ENCODE measurements at places on chromosomes 2 and 18.

DNA sequence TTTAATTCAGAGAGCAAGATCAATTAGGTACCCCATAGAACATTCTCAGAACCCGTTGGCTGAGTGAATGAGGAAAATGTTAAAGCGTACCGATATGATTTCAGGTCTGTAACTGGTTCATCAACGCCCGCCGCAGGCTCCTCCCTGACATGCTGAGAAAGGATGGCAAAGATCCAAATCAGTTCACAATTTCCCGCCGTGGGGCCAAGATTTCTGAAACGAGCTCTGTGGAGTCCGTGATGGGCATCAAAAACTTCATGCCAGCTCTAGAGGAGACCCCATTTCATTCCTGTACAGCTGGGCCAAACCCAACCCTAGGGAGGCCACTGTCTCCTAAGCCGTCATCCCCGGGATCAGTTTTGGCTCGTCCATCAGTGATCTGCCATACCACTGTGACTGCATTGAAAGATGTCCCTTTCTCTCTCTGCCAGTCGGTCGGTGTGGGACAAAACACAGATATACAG is 7.3 kb downstream of the TGIF1 start:
- DNase-seq, result no peak

GRCh38 chr2:96493072-96493471 is 12.1 kb downstream of the NEURL3 start:
- DNase-seq, result no peak

GRCh38 chr2:70936979-70937811 is 1.5 kb downstream of the ATP6V1B1 start:
- no peak for DNase-seq

DNA sequence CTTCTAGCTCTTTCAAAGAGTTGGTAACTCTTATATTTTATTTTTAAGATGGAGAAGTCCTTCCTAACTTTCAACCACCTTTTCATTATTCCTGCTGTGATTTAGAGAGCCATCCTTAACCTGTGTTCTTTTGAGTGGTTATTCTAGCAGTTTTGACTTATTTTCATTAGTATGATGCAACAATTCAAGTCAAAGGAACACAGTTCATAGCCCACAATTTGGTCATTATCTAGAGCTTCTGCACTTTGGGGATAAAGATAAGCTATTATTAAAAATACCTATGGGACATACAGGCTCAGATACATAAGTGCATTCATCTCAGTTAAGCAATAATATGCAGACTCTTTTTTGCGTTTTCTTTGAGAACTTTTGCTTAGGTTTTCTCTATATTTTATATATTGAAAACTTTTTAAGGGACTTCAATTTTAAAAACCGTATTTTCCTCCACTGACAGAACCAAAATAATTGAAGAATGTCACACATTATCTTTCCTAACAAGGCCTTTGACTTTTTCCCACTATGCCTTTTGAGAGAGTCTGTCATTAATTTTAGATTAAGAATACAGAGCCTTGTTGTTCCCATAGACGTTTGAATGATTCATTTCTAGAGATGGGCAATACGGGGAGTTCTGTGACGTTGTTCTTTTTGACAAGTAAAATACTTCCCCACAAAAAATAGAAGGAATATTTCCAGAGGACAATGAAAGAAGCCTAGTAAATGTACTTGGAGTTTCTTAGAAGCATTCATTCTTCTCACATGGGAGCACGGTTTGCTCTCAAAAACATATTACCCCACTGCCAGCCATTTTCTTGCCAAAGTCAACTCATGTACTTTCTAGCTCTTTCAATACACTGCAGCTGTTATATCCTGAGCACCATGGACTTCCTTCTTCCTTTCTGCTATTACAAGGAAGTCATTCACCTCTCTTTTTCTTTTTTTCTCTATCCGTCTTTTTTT is 42.9 kb upstream of the RASGRP3 start:
- no peak for DNase-seq

DNA sequence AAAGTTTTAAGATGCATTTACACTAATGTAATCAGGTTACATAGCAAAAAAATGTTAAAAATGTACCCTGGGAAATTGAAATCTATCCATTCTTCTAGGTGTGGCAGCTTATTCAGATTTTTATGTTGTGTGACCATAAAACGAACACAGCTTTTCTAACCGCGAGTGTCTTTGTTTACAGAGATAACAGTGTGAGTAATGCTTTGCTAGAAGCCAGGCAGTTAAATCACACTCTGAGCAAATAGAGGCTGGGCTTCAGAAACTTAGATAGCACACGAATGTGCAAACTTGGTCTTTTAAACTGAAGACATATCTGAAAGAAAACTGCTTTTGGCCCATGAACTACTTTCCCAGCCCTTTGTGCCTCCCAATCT is 116.1 kb downstream of the SPTBN1 start:
- DNase-seq, result no peak

- no peak for DNase-seq
These were observed 164.1 kb upstream of the RASGRP3 start for GRCh38 chr2:33312355-33312754.

DNA sequence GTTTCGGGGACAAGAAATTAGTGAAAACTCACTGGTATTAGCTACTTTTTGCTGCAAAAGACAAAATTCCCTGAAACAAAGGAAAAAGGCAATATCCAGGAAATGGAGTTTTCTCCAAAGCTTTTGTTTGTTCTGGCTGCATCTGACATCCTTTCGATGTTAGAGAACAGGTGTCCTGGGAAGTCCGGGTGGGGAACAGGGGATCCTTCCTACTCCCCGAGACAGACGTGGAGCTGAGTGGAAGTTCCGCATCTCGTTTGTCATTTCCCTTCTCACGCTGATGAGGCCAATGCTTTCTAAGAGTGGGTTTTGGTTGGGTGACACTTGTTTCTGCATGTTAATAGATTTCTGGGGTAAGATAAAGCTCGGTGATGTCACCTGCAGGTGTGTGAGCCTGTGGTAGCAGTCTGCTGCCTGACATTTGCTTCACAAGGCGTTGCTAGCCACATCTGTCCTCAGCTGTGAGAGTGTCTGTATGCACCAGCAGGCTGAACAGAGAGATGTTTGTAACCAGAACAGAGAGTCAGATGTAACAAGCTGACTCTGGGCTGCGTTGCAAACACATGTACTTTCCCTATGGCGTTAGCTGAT is 125.9 kb downstream of the ACOXL start:
- DNase-seq, result no peak

DNA sequence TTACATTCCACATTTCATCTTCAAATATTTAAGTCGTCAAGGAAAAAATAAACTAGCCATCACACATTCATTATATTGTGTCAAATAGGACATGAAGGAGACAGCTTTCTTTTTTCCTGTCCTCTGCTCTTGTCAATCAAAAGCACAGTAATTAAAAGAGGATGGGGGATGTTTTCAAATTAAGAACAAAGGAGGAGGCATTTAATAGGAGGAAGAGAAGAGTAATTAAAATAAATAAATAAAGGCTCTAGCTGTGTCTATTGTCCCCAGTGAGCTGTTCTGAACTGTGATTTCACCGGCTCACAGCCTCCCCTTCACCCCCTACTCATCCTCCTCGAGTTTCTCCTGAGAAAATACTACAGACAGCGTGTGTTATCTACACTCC is 1377.1 kb upstream of the PIK3C3 start:
- DNase-seq, result no peak

- DNase-seq, result no peak
These were observed 21.4 kb upstream of the LTBP1 start for GRCh38 chr2:32925283-32925815.

DNA sequence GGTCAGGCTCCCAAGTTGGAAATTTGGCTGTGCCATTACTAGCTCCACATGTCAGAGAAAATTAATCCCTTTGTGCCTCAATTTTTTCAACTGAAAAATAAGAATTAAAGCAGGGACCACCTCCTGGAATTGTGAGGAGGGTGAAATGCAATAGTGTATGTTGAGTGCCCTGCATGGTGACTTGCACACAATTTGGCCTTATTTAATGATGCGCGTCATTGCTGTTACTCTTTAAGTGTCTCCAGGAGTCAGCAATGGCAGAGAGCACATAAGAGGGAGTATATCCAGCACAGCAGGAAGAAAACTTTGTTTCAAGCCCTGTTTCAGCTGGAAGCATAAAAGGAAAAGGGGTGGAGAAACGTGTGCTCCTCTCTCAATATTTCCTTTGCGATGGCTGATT is 215.8 kb downstream of the ALK start:
- DNase-seq, result no peak

- DNase-seq, result peak; percentile 56
These were observed 347.5 kb downstream of the METTL4 start for GRCh38 chr18:2223849-2224248.

GRCh38 chr2:215680605-215681598 is 245.0 kb upstream of the FN1 start:
- DNase-seq, result no peak

DNA sequence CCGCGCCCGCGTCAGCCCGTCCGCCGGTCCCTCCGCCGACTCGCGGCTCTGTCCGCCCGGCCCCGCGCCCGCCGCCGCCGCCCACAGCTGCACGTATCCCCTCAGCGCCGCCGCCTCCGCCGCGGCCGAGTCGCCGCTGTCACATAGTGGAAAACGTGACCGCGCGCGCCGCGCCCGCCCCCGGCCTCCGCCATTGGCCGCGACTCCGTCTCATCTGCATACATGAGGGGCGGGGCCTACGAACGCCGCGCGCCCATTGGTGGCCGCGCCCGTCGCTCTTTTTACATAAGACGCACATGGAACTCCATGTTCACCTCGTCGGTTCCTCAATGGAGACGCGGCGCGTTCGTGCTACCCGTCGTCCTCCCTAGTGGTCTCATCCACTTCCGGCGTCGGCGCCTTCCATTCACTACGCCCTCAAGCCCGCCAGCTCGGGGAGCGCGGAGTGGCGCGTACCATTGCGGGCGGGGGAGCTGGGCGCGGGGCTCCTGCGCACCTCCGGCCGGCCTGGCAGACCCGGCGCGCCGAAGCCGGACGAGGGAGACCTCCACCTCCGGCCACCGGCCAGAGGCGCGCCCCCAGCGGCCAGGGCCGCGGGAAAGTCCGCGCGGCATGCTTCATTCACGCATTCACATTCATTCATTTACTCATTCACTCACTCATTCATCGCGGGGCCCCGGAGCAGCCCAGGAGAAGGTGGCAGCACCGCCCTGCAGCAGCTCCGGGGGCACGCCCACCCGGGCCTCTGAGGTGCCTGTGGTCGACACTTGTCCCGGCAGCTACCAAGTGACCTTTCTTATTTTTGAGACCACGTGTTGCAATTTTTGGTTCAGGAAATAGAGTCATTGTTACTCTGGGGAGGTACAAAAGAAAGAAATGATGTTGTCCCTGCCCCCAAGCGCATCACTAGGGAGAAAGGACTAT is 502 bp upstream of the PER2 start:
- peak; percentile 98 for DNase-seq

DNA sequence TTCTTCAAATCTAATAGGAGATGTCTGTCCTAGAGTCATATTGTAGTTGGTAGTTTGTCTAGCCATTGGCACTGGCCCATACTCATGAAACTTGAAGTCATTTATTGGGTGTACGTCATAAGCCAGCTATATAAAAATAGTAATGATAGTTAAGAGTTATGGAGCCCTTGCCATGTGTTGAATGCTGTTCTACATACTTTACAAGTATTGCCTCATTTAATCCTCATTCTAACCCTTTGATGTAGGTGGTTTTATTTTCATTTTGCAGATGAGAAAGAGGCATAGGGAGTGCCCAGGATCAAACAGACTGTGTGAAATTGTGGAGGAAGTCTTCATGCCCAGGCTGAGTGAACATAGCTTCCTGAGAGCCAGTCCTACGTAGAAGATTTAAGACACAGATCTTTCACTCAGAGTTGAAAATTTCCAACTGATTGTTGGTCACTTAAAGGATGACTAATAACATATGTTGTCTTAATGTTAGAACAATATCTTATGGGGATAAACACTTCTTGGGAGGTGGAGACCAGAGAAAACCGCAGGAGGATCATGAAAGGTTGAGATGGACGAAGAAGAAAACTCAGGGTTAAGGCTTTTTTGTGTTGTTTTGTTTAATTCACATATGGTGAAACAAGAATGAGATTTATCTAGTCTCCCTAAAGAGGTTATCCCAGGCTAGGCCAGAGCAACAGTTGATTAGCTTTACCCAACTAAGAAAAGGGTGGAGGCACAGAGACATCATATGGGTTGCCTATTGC is 156.0 kb downstream of the CERS6 start:
- no peak for DNase-seq
